ENCODE measurements at places on chromosomes 6 and 20.

DNA sequence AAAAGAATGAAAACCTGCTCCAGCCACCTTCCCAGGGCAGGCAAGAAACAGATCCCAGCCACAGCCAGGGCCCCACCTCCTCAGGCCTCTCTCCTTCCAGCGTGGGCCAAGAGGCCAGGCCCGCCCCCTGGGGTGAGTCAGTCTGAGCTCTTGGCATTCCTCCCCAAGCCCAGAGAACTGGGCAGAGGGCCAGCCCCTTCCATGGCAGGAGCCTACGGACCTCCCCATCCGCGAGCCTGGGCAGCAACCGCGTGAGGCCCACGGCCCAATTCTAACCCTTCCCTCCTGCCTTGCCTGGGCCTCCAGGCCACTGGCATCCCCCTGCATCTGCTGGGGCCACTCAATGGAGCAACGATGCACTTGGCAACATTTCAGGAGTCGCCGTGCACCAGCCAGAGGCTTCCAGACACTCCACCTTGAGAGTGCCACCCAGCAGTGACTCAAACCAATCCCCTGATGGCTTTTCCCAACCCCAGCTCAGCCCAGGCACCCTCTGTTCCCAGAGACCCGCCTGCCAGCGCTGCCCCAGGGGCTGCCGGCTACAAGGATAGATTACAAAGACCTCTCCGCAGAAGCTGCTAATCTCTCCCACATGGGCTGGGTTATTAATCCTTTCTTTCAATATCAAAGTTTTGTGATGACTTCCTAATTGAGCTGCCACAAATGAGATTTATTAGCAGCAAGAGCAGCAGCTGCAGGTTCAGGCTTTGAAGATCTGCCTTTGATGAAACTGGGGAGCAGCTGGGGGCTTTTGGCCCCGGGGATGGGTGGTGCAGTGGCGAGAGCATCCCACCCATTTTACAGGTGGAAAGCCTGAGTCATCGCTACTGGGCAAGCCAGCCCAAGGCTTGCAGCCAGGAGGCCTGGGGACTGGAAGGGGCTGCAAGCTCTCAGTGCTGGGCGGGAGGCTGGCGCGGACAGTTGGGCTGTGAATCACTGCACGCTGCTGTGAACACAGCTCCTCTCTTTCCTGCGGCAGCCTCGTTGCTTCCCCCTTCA lies 85.7 kb downstream of the NFATC2 start:
- H3K4me3 ChIP-seq, result no peak overlapping the region
- peaks cover 72% of the 10 kb centered on the region for H3K36me3 ChIP-seq
- no peak for DNase-seq
- no peaks in the 10 kb centered on the region for H3K27me3 ChIP-seq

DNA sequence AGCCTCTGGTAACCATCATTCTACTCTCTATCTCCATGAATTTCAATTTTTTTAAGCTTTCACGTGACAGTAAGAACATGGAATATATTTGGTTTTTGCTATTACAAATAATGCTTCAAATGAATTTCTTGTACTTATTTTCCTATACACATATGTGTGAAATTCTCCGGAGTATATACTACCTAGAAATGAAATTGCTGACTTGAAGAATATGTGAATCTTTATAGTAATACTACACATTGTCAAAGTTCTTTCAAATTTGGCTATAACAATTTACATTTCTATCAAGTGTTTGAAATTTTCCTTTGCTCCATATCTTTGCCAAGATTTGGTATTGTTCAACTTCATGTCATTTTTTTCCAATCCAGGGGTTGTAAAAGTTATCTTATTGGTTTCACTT lies 11.6 kb upstream of the VGLL2 start:
- H3K36me3 ChIP-seq, result no peaks in the 10 kb centered on the region
- H3K4me3 ChIP-seq, result no peak overlapping the region
- no peaks in the 10 kb centered on the region for H3K4me1 ChIP-seq

DNA sequence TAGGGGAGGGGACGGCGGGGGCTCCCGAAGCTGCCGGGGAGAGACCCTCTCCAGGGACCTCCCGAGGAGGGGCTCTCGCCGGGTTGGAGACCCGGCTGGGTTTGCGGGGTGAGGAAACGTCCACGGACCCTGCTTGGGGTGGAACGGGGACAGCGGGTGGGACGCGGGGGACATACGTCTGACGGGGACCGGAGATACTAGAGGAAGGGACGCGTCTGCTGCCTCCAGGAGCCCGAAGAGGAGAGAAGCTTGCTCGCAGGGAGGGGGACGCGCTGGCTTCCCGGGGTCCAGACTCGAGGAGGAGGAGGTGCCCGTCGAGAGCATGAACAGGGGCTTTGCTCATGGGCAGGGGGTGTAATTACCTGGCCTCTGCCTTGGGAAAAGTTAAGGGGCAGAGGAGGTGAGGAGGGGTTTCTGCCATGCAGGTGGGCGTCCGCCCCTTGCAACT lies 593 bp downstream of the DNMT3B start:
- H3K27me3 ChIP-seq, result peaks cover 10% of the 10 kb centered on the region
- no peaks in the 10 kb centered on the region for H3K36me3 ChIP-seq
- H3K4me3 ChIP-seq, result peak overlapping the region; percentile 61
- no peak for DNase-seq
- H3K27ac ChIP-seq, result no peak overlapping the region
- H3K4me1 ChIP-seq, result no peaks in the 10 kb centered on the region

DNA sequence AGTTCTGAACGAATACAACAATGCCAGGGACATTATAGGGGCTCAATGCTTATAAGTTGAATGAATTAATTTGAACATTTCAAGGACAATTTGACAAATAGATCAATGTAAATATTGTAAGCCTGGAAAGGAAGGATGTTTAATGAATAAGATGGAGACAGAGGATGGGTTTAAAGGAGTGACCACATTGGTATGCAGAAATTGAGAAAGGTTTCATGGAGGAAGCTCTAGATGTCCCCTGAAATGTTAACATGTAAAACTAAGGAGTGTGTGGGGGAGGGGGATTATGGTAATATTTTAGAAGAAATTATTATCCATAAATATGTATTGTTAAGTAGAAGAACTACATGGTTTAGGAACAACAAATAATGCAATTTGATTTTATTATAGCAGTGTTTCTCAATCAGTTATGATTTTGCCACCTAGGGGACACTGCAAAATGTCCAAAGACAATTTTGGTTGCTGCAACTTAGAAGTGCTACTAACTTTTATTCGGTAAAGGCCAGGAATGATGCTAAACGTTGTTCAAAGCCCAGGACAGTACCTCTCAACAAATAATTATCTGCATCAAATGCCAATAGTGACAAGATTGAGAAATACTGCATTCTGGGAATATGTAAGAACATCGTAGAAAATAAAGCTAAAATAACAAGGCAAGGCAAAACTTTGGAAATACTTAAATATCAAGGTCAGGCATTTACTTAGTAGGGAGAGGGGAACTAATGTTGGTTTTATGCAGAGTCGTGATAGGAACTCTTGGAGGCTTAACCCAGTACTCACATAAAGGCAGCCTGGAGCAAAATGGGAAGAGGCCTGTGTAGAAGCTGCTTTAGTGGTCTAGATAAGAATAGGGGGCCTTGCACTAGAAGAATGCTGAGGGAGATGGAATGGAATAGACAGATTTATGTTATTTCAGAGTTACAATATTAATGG lies 686.9 kb upstream of the CITED2 start:
- H3K36me3 ChIP-seq, result no peaks in the 10 kb centered on the region
- H3K4me3 ChIP-seq, result no peak overlapping the region
- no peak for DNase-seq
- H3K4me1 ChIP-seq, result no peaks in the 10 kb centered on the region
- H3K27ac ChIP-seq, result no peak overlapping the region

DNA sequence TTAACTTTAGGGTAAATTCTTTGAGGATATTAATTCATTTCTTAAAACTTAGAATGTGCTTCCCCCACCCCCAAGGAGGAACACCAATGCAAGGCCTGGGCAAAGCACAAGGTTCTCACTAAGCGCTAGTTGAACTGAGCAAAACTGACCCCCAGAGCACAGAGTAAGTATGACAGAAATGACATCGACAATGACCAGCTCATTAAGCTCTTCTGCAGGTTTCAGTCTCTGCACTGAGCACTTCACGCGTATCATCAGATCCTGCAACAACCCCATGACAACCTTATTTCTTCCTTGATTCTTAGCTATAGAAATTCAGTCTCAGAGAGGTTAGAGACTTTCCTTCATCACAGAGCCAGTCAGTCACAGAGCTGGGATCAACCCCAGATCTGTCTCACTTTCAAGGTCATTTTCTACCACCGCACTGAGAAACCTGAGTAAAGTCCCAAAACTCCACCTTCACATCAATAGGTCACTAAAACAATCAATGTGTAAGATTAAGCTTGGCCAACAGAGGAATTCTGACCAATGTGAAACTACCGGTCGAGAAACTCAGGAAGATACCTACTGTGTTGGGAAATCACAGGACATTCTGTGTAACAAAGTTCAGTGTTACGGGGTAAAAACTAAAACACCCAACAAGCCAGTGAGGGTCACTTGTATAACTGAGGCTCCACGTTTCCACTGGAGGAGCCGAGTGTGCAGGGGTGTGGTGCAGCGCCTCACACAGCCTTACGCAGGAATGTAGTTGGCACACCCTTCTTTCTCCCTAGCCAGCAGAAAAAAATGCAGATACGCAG lies 129.0 kb upstream of the FOXQ1 start:
- H3K4me3 ChIP-seq, result no peak overlapping the region
- H3K27ac ChIP-seq, result no peak overlapping the region
- no peaks in the 10 kb centered on the region for H3K4me1 ChIP-seq
- DNase-seq, result no peak
- no peaks in the 10 kb centered on the region for H3K36me3 ChIP-seq

GRCh38 chr6:169997187-169997929 lies 245.9 kb downstream of the ERMARD start:
- H3K27me3 ChIP-seq, result no peaks in the 10 kb centered on the region
- H3K36me3 ChIP-seq, result no peaks in the 10 kb centered on the region
- H3K4me3 ChIP-seq, result no peak overlapping the region
- peaks cover 7% of the 10 kb centered on the region for H3K4me1 ChIP-seq
- no peak overlapping the region for H3K27ac ChIP-seq

DNA sequence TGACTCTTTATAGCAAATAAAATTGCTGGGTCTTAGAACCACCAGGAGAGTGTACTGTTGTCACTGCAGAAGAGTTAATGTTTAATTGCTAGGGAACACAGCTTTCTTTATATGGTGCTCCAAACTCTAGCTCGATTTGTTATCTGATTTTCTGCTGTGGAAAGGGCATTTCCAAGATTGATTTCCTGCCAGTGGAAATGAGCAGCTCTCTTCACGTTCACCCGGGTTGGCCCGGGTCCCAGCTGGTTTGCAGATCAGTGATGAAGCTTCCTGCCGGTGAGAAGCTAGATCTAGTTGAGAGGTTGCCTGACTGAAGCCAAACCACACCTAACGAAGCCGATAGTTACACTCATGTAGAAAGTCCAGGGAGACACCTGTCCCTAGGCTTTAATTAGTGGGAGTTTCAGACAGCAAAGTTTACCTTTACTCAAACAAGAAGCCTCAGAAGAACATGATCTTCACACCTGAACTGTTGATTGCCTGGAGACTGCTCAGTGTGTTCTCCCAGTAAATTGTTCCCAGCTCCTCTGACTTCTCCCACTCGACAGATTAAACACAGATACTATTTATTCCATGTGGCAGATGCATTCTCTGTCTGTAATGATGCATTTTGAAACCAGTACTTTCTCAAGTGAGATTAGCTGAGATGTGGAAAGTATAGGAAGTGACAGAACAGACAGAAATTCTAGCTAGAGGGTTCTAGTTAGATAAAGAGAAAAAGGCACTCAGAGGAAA lies 27.8 kb downstream of the PAQR8 start:
- no peaks in the 10 kb centered on the region for H3K27me3 ChIP-seq
- peak overlapping the region; percentile 89 for H3K27ac ChIP-seq
- peaks cover 50% of the 10 kb centered on the region for H3K4me1 ChIP-seq

- H3K27me3 ChIP-seq, result peaks cover 14% of the 10 kb centered on the region
- no peaks in the 10 kb centered on the region for H3K36me3 ChIP-seq
- DNase-seq, result no peak
- no peak overlapping the region for H3K27ac ChIP-seq
These were observed 3.4 kb downstream of the GABBR1 start for GRCh38 chr6:29629571-29629970.

DNA sequence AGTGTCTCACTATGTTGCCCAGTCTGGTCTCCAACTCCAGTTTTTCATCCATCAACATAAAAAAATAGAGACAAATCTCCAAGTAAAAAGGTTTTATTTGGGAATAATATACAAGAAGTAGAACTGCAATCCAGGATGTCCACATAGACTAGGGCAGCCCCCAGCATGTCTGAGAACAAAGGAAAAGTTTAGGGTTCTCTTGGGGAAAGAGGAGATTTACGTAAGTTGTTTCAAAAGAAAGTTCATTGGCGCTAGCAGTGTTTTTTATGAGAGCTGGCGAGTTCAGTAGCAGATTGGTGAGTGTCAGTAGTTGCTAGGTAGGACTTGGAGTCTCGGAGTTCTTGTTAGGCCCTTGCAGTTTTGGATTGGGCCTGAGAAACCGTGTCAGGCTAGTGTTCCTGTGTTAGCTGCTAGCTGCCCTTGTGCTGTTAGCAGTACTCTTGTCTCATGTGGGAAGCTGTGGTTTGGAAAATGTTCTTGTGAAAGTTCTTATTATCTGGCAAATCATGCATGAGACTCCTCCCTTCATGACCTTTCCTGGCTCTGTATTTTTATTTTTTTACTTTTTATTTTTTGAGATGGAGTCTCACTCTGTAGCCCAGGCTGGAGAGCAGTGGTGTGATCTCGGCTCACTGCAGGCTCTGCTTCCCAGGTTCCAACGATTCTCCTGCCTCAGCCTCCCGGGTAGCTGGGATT lies 24.7 kb downstream of the TTLL9 start:
- no peak overlapping the region for H3K4me3 ChIP-seq
- no peak for DNase-seq
- no peak overlapping the region for H3K27ac ChIP-seq
- no peaks in the 10 kb centered on the region for H3K4me1 ChIP-seq
- H3K36me3 ChIP-seq, result no peaks in the 10 kb centered on the region
- H3K27me3 ChIP-seq, result no peaks in the 10 kb centered on the region

DNA sequence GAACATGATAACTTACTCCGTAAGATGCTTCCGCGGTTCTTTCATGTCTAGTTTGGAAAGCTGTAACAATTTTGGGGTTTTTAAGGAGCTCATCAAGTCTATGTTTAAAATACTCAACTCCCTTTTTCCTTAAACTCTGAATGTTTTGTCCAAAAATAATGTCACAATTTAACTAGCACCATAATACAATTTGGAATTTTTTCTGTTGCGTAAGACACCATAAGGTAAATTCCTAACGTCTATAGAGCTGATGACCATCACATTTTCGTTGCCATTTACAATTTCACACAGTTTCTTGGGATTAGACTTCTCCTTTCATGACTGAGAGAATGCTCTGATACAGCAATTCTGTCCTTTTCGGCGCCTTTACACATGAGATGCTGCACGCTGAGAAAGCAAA lies 26.7 kb upstream of the FOXF2 start:
- no peak overlapping the region for H3K27ac ChIP-seq
- H3K36me3 ChIP-seq, result no peaks in the 10 kb centered on the region
- no peak overlapping the region for H3K4me3 ChIP-seq
- H3K4me1 ChIP-seq, result no peaks in the 10 kb centered on the region

GRCh38 chr6:56193846-56194245 lies 53.5 kb downstream of the COL21A1 start:
- H3K27me3 ChIP-seq, result no peaks in the 10 kb centered on the region
- H3K36me3 ChIP-seq, result no peaks in the 10 kb centered on the region
- no peak overlapping the region for H3K4me3 ChIP-seq
- no peak overlapping the region for H3K27ac ChIP-seq
- DNase-seq, result no peak
- no peaks in the 10 kb centered on the region for H3K4me1 ChIP-seq

Data from T-cell (primary cell).